ENCODE measurements at places on chromosomes 7 and 10.

- DNase-seq: no peak
These were observed 17.0 kb downstream of the UPF2 start for GRCh38 chr10:12025591-12025990.

GRCh38 chr7:6578114-6579084, 1.1 kb downstream of the ZDHHC4 start:
- DNase-seq: no peak

DNA sequence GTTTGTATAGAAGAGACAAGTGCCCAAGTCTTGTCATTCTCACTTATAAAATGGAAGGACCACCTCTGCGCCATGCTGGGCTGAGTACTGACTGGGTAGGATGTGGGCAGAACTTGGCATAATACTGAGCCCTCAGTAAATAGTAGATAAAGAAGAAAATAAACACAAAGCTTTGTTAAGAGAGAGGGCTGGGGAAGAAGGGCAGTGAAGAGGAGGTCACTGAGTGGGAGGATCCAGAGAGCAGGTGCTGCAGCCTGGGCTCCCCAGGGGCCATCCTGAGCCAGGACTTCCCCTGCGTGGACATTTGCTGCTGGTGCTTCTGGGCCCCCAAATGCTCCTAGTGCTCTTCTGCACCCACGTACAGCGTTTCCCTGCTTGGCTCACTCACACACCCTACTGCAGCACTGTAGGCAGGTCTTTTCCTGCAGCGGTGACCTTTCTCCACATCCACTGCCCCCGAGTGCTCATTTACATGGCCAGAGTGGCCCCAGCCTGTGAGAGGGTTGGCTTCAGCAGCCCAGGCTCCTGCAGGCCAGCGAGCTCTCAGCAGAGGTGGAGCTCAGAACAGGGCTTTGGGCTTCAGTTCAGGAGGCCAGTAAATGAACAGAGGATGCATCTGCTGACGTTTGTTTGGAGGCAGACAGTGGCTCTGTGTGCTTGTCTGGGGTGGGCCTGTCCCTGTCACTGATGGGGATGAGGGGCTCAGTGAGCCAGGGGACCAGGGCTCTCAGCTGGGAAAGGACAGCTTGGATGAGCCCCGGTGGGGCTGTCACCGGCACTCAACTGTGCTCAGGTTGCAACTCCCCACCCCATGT, 164.6 kb downstream of the ADARB2 start:
- no peak for DNase-seq

DNA sequence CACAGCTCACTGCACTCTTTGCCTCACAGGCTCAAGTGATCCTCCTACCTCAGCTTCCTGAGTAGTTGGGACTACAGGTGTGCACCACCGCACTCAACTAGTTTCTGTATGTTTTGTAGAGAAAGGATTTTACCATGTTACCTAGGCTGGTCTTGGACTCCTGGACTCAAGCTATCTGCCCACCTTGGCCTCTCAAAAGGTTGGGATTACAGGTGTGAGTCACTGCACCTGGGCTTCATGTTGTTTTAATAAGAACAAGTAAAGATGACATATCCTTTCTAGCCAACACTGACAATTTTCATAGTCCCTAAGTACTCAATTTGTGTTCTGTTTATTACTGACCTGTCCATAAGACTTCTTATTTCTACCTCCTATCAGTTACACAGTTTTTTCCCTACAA, 16.8 kb downstream of the SEMA3C start:
- DNase-seq: no peak

DNA sequence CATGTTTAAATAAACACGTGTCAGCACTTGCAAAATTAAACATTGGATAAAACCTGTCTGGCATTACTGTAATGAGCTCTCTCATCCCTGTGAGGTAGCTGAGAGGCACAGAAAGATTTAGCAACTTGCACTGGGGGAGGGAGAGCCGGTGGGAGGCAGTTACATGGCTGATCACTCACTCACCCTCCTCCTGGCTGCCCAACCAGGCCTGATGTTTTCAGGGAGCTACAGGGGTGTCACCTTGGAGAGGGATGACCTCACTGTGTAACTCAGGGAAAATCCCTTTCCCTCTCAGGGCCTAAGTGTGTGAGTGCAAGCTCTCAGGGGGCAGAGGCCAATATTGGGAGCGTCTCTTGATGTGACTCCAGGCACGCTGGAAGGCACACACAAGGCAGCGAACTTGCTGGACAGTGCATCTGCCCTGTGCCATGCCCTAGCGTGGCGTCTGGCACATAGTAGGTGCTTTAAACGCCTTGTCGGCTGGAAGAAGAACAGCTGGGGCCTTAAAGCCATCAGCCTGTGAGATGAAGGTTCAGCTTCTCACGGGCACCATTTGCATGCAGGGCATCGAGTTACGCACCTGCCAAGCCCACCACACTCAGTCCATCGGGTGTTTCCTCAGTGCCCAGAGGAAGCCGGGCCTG, 51.1 kb downstream of the ELFN1 start:
- no peak for DNase-seq

- DNase-seq: no peak
These were observed 536.4 kb downstream of the NRG3 start for GRCh38 chr10:82411416-82411815.
